Activated T-helper 1 cell treated with anti-CD3 and anti-CD28 coated beads, Interleukin-12 subunit alpha, Interleukin-12 subunit beta, Interleukin-2, Interleukin-4 antibody, amounts not matched to agents 30 ng/mL and 10 ng/mL and 1 ng/mL, durations not matched to agents 14 hours and 24 hours and 36 hours (primary cell): ENCODE measurements at places on chromosomes 7 and 10. TPM values are rescaled to one million over a fixed set of nuclear protein-coding genes. Genes with fewer than 3 reads are reported as not detected.

DNA sequence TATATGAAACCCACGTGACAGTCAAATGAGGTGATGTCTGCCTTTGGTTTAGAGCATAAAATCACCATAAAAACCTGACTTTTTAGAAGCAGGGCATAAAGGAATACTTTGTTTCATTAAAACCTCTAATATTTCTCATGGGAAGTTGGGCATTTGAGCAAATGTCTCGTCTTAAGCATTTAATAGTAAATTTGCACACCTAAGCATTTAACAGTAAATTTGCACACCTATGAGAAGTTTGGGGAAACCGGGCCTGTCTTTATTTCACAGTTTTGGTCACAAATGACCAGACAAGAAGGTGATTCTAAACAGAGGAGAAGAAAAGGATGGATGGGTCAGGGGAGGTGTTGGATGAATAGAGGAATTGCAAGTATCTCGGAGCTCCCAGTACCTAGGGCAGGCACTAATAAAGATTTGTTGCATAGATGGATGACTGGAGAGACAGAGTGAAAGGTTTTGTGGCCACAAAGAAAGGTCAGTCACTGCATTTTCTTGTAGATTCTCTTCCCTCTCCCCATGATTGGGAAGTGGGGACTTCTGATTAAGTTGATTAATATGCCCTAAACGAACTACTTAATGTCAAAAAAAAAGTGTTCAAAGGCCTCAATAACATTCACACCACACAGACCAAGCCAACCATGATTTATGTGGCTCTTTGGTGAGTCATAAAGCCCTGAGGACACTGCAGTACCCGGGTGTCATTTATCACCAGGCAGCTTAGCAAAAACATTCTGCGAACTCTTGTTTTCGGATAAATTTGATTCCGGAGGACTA, 158.2 kb downstream of the SPAG6 start:
- no peak for DNase-seq

GRCh38 chr7:24290004-24290641, 6.1 kb downstream of the NPY start:
- peak; percentile 35 for DNase-seq

- no peak for DNase-seq
Observed at GRCh38 chr10:12709000-12709401, 292.5 kb downstream of the CCDC3 start.

DNA sequence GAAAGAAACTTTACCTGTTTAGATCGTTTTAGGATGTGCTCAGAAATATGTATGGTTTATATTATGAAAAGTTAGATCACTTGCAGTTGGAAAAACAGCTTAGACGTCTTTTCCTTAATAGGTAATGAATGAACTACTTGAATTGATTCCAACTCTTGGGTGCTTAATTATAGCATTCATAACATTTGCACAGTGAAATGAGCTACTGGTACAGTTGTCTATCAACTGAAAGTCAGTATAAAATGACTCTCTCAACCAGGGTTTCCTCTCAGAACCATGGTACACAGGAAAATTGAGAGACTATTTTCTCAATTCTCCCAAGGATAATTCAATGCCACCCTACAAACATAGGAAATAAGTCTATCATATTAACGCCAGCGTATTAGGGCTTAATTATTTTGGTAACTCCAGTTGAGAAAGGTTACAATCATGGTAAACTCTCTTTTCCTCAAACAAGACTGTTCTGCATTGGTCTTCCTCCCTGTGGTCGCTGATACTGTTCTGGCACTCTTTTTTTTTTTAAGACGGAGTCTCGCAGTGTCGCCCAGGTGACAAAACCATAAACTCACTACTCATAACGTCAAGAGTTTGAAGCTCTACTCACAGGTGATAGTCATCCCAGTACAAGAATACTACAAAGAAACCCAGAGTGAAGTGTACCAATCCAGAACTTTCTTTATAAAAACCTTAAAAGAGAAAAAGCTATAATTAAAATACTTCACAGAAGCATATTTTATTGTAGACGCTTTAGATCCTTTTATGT, 2.0 kb downstream of the ANLN start:
- peak; percentile 31 for DNase-seq

GRCh38 chr7:100374601-100375000, 1.3 kb downstream of the PILRA start:
- DNase-seq: no peak

- no peak for DNase-seq
Observed at GRCh38 chr7:47400001-47400400, 181.9 kb downstream of the TNS3 start.

DNA sequence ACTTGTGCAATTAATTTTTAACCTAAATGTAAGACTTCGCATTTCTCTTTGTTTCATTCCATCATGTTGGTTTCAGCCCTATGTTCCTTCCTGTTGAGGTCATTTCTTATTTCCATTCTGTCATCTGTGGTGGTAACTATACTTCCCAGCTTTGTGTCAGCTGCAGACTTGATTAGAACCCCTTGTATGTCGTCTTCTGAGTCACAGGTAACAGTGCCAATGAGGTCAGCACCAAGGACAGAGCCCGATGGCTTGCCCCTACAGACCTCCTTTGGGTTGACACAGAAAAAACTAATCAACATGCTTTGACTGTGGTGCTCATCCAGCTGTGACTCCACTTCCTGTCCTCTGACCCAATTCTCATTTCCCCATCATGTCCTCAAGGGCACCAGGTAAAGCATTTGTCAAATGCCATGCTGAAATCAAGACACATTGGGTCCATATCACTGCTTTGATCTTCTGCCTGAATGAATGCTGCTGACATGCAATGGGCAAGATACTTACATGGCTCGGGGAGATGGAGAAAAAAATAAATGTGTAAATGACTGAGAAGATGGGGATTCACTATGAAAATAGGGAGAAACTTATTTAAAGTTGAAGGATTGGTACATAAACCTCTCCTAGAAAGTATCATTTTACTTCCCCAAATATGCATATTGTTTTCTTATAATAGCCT, 25.6 kb upstream of the CRTAC1 start:
- DNase-seq: no peak

DNA sequence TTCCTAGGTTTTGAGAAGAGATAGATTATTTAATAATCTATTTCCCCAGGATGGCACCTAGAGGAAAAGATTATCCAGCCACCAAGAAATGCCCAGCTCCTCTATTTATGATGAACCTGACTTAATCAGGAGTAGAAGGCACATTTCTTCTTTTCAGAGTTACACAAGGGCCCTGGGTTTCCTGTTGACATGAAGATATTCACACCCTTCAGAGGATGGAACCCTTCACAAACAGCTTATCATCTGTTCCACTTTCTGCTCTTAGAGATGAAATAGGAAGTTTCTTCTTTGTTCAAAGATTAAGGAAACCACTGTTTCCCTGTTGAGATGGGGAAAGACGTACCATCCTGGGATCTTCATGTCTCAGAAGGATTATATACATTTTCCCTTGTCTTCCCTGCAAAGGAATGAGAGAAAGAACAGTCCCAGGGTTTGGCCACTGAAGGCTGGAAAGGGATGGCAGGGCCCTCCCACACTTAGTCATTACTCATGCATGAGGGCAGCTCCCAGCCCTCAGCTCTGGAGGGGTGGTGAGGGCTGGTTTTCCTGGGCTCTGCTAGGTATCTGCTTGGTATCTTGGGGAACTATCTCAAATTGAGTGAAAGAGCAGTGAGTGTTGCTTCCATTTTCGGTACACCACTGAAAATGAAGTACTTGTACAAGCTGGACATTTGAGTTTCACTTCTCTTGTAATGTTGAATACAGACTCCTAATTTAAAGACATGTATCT, 64.0 kb downstream of the MTPAP start:
- no peak for DNase-seq

DNA sequence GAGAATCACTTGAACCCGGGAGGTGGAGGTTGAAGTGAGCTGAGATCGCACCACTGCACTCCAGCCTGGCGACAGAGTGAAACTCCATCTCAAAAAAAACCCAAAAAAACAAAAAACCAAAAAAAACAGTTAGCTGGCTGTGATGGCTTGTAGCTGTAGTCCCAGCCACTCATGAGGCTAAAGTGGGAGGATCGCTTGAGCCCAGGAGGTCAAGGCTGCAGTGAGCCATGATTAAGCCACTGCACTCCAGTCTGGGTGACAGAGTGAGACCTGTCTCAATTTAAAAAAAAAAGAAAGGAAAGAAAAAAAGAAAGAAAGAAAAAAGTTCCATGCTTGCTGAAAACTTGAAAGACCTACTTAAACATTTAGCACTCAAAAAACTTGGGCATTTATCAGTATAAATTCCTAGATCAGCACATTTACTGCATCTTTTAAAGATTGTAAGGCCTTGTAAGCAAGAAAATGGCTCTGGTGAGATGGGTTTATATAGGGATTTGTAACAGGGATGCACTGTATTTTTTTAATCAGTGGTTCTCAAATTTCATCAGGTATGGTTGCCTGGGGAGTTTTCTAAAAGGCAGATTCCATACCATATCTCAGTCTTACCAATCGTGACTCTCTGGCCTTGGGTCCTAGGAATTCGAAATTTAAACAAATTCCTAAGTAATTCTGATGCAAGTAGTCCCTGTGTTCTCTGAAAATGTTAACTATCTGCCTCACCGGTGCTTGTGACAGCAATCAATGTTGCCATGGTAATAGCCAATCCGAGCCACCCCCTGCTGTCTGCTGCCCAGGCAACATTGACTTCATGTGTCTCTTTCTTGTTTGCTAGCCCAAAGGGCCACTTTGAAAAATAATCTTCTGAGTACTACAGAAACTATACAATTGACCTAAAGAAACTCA, 11.5 kb upstream of the NT5C2 start:
- no peak for DNase-seq

- DNase-seq: no peak
Observed at GRCh38 chr7:145534301-145534700, 582.3 kb upstream of the CNTNAP2 start.

DNA sequence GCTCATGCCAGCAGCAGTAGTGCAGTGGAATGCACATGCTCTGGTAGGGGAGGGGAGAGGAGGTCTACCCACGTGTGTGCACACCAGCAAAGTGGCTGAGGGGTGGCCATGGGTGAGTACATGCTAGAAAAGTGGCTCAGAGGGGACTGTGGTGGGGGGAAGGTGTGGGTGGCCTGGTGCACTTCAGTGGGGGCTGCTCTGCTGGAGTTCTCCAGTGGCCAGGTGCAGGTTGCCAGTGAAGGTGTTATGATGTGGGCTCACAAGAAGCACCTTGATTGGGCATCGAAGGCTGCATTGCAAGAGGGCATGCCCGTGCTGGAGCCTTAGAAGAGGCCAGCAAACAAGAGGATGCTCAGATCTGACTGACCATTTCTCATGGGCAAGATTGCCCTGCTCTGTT, 613.6 kb upstream of the PHF14 start:
- DNase-seq: no peak

DNA sequence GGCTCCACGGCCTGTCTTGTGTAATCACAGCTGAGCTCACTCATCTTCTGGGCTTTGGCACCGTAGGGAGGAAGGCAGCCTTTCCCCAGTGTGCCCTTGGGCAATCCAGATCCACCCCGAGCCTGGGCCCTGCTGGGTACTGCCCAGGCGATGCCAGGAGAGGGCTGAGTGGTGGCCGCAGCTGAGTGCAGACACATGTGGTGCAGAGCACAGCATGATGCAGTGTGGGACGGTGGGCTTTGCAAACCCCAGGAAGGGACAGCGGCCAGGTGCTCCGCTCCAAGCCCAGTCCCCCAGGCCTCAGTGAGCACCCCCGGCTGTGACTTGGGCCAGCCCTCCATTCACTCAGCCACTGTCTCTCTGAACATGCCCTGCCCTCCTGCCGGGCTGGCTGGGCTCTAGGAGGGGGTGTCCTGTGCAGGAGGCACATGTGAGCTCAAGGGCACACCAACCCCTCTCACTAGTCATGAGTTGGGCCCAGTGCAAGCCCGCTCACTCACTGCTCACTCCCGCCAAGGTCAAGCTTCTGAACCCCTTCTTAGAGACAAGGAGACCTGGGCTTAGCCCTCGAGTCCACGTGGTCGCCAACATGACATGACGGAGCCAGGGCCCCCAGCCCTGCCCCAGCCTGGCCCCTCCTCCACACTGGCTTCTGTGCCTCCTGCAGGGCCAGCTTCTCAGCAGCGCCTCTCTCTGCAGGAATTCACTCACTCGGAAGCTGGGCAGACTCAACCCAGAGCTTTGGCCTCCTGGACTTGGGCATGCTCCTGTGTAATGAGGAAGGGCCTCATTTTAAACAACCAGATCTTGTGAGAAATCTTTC, 77.5 kb upstream of the INSIG1 start:
- no peak for DNase-seq

GRCh38 chr10:110861930-110862649, 9.6 kb upstream of the PDCD4 start:
- no peak for DNase-seq

GRCh38 chr7:94578614-94579013, 69.0 kb downstream of the CASD1 start:
- no peak for DNase-seq

DNA sequence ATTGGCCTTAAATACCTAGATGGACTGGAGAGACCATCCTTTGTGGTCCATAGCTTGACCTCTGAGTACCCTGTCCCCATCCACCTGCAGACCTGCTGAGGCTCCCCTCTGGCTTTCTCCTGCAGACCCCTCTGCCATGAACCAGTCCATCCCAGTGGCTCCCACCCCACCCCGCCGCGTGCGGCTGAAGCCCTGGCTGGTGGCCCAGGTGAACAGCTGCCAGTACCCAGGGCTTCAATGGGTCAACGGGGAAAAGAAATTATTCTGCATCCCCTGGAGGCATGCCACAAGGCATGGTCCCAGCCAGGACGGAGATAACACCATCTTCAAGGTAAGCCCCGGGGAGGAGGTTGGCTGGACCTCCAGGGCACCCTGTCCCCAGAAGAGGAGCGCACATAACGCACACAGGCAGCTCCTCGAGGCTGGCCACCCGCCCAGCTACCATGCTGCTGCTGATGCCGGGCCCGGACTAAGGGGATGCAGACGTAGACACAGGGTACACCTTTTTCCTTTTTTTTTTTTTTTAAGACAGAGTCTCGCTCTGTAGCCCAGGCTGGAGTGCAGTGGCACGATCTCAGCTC, 4.3 kb downstream of the IRF5 start:
- DNase-seq: no peak

DNA sequence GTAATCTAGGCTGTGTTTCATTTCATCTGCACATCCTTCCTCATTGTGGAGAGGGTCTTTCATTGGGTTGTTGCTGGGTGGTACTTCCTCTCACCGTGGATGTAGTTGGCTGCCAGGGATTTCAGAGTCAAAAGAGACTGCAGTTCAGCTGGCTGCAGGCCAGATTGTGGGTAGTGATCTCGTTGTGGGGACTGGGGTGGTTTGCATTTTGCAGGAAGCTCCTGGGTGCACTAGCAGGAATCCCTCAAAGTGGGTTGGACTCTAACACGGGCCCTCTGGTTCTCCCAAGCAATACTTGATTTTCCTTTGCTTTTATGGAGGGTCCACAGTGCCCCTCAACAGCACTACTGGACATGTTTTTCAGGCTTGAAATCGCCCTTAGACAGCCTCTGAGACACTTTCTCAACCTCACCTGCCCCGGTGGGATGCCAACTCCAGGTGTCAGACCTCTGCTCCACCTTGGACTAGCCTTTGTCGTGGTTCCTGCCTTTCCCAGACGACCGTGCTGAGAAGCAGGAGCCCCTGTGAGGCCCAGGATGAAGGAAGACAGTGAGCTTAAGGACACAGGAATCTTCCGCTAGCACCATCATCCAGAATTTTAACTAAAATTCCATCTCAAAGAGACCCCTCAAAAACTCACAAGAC, 23.9 kb upstream of the ZNF273 start:
- DNase-seq: no peak

The GCK gene
- total RNA-seq: 1.9 and 2.4 TPM in 2 replicates

The PILRA gene
- total RNA-seq: 9.6 and 9.9 TPM in 2 replicates
